Activated CD4-positive, alpha-beta T cell treated with anti-CD3 and anti-CD28 coated beads, Interleukin-2, Interleukin-4, amounts not matched to agents 100 ng/mL and 50 ng/mL, durations not matched to agents 16 hours and 8 hours (primary cell): ENCODE measurements at places on chromosomes 1 and 21.

DNA sequence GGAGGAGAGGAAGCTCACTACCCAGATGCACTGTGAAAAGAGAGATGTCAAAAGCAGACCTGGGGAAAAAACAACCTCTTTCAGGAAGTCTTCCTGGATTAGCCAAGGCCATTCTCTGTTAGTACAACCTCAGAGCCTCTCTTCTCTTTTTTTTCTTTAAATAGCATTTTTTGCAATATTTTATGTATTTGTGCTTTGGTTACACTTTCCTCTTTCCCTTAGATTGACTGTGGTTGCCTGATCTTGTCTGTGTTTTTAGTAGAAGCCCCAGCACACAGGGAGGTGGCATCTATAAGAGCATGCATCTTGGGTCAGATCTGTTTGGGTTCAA lies 18.8 kb downstream of the SLC26A9 start:
- no peak for DNase-seq

- no peak for DNase-seq
Measured at GRCh38 chr1:61119085-61119484, 36.7 kb downstream of the NFIA start.

DNA sequence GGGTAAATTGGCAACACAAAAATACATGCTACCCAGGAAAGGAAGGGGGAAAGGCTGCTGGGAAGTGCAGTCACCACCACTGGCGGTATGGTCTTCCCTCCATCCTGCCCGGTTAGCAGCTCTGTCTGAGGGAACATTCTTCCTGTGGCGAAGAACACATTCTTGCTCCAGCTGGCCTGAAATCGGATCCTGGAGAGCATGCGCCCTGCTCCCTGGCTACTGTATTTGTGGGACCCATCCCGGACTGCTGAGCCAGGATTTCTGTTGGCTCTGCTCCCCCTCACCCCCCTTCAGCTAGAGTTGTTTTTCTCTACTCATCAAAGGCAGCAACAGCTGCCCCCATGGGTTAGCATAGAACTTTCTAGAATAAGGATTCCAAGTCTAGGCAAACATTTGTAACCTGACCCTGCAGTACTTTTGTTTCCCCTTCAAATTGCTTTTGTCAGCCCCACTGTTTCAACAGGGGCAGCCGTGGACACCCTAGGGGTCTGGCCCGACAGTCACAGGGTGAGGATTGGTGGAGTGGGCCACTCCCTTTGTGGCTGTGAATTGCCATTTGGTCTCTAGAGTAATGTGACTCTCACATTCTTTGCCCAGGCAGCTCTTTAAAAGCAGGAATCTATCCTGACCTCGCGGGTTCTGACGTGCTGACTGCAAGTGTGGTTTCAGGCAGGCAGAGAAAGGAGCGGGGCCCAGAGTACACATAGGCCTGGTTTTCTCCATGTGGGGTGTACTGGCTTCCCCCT lies 157.7 kb downstream of the TOMM20 start:
- no peak for DNase-seq

GRCh38 chr1:9326596-9326995 lies 33.9 kb downstream of the SPSB1 start:
- no peak for DNase-seq

- no peak for DNase-seq
Measured at GRCh38 chr1:54723985-54724384, 8.3 kb downstream of the TTC4 start.
